ENCODE measurements at places on chromosomes 13 and 19.

GRCh38 chr13:27016875-27017274, 154.7 kb downstream of the USP12 start:
- DNase-seq, result no peak

GRCh38 chr13:73941752-73942151, 192.5 kb downstream of the KLF12 start:
- DNase-seq, result no peak

- no peak for DNase-seq
These were observed 110.1 kb upstream of the UQCRFS1 start for GRCh38 chr19:29323021-29323430.

DNA sequence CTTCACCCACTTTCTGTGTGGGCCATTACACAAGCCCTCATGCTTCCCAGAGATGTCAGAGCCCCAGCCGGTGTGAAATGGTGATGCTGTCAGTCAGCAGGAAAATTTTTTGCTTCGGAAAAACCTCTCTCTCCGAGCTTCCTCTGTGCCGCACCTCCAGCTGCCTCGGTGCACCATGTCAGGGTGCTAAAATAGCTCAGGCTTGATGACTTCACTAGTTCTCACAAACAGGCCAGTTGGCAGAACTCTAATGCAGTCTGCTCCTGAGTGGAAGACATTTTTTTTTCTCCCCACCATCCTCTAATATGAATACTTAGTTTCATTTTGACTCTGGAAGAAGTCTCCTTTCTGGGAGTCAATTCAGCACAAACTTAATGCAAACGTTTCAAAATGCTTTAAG, 71.3 kb downstream of the KLF12 start:
- peak; percentile 44 for DNase-seq

- DNase-seq, result no peak
These were observed at the start of gene FREM2 for GRCh38 chr13:38686577-38687245. Gene FREM2 (plus strand): TSS chr13:38687077. CDS start chr13:38687345, 268 bp downstream.

DNA sequence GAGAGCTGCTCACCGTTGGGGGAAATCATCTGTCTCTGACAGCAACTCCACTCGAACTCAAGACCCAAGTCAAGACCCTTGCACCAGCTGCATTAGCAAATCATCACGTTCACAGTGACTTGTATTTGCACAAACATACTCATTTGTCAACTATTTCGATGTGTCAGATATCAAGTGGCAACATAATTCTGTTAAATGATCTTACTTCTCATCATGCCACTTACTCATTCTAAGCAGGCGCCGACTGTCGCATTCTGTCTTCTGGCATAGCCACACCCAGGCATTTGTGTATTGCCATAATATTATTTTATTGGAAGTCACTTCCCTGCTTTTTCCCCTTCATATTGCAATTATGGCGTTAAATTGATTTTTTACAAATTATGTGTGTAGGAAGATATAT, 23.0 kb upstream of the ATP1A3 start:
- DNase-seq, result no peak

DNA sequence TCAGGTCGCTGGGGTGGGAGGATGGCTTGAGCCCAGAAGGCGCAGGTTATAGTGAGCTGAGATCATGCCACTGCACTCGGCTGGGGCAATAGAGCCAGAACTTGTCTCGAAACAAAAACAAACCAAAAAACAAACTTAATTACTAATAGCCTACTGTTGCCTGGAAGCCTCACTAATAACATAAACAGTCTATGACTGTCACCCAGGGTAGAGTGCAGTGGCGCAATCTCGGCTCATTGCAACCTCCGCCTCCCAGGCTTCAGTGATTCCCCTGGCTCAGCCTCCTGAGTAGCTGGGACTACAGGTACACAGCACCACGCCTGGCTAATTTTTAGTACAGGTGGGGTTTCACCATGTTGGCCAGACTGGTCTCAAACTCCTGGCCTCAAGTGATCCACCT, 18.0 kb downstream of the CATSPERD start:
- DNase-seq, result no peak

DNA sequence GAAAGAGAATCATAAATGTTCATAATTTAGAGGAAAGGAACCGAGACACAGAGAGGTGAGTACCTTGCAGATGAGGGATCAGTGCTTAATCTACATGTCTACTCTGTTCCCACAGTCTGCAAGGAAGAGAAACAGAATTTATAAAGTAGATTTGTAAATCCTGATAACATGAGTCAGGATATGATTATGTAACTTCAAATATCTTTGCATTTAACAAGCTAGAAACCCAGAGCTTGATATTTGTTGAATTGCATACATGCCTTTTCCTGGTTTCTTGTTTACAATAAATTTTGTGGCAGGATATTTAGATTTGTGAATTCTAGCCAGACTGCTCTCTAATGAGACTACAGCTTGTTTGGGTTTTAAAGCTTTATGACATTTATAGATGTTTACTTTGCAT, 219.2 kb downstream of the ENOX1 start:
- DNase-seq, result no peak

DNA sequence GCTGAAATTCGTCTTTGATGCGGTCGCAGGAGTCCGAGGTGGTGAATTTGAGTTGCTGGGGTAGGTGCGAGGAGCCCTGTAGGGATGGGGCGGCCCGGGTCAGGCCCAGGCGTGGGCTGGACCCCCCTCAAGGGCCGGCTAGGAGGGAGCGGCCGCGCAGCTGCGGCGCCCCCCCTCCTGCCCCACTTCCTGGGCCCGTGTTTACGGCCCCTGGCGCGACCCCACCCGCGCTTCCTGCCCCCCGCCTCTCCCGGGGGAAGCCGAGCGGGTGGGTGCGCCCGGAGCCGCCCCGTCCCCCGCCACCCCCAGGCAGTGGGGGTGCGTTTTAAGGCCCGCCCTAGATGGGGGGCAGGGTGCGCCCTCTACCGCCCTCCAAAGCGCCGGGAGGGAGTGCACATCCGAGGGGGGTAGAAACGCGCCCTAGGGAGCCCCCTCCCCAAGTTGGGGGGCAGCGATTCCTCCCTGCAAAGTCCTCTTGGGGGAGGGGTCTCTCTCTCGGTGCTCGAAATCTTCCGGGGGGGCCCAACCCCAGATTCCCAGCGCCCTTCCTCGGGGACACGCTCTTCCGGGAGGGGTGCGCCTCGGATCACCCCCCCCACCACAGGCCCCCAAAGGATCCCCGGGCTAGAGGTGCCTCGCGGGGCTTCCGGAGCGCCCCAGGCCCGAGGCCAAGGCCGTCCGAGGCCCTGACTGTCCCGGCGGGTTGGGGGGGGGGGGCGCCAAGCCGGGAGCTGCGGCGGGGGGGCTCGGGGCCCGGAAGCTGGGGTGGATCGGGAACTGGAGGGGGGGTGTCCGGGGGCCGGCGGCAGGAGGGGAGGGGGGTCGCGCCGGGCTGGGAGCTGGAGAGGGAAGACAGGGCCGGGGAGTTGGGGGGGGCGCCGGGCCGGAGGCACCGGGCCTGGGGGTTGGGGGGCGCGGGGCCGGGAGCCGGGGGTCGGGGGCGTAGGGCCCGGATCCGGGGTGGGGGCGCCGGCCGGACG, 823 bp downstream of the TLE5 start:
- peak; percentile 92 for DNase-seq

DNA sequence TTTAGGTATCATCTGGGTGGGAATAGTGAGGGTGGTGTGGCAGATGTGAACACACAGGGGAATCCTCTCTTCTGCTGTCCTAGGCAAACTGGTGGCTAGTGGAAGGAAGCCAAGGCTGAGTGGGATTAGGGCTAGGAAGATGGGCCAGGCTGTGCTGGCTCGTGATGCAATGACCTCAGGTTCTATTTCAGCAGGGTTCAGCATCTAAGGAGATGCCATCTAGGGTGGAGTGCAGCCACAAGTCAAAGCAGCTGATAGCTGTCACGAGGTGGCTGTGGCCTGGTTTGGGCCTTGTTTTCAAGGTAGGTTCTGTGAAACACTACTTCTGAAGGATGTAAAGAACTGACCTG, 21.6 kb downstream of the ARL11 start:
- no peak for DNase-seq

DNA sequence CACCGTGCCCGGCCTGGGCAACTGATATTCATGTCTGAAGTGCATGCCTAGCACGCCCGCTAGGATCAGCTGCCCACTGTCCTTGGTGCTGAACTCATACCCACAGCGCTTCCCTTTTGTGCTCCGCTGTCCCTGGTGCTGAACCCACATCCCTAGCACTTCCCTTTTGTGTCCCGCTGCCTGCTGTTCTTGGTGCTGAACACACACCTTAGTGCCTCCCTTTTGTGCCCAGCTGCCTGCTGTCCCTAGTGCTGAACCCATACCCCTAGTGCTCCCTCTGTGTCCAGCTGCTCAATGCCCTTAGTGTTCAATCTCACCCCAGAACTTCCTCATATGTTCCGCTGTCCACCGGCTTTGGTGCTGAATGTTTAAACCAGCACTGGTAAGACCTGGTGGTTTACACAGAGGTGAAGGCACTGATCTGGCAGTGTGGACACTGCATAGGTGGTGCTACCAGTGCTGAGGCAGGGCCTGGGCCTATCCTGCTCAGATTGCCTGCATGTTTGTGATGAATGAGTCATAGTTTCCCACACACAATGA, 26.3 kb upstream of the SIGLEC11 start:
- peak; percentile 76 for DNase-seq

DNA sequence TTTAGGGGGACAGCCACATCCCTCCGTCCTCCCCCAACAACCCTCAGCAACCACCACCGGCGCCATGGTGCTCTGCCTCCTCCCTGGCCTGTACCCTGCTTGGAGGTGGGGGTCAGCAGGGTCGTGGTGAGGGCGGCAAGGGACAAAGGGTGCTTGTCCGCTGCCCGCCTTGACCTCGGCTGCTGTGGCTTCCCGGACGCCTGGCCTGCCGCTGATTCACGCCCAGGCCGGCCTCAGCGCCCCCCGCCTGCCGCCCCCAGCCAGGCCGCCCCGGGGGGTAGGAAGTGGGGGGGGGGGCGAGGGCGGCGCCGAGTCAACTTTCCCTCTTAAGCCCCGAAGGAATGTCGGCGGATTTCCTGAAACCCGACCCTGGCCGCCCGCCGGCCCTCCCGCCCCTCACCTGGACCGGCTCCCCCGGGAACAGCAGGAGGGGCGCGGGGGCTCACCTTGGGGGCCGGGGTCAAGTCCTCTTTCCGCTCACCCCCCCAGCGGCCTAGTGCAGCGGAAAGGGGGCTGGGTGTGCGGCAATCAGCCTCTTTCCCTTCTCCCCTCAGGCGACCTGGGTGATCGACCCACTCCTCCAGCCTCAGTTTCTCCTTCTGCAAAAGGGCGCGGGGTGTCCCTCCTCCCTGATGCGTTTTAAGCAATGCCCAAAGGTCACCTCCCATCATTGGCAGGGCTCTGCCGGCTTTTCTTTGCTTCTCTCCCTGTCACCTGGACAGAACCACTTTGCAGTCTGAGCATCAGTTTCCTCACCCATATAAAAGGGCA, 1.9 kb upstream of the TMEM59L start:
- DNase-seq, result no peak

- no peak for DNase-seq
These were observed 2.3 kb downstream of the CLASRP start for GRCh38 chr19:45041125-45041524.

GRCh38 chr19:33468361-33469170, 53.0 kb downstream of the PEPD start:
- DNase-seq, result no peak

- no peak for DNase-seq
These were observed 54.0 kb upstream of the POSTN start for GRCh38 chr13:37652596-37652995.

DNA sequence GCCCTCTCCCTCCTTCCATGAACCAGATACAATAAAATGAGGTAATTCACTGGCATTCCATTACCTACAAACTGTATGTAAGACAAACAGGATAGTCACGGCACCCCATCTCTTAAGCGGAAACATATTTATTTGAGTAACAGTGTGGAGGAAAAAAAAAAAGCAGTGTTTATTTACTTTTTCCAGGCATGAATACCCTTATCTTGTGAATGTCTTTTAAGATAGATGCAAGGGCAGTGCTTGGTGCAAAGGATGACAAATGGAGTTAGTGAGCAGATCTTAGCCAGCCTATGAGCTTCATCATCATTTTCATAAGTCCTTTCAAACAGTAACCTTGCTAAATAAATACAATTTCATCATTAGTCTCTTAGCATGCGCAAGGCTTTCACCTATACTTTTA, 1661.8 kb upstream of the SPRY2 start:
- DNase-seq, result no peak

- peak; percentile 15 for DNase-seq
These were observed 178.3 kb upstream of the RFC3 start for GRCh38 chr13:33639626-33640080.

DNA sequence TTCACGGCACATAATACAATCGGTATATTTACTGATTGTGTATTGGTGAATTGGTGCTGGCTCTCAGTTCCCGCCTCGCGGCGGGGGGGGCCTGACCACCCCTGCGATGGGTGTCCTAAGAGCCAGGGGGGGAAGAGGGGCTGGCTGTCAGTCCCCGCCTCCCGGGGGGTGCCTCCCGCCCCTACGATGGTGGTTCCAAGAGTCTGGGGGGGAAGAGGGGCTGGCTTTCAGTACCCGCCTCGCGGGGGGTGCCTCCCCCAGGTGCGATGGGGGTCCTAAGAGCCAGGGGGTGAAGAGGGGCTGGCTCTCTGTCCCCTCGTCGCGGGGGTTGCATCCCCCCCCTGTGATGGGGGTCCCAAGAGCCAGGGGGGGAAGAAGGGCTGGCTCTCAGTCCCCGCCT, 2321.8 kb upstream of the PCDH20 start:
- DNase-seq, result no peak

DNA sequence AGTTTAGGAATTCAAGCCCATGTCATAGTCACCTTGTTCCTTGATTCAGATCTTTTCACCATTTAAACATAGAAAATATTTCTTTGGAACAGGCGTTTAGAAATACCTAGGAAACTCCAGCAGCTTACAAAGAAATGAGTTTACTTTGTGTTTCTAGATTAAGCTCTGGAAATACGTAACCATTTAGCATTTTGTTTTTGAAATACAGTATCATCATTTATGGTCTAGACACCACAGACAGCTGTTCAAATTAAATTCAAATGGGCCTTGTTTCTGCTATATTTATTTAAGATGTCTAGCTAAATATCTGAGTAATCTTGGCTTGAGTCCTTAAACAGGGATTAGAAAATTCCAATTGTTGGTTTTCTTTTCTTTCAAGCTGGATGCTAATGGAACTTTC, 228.5 kb downstream of the NDFIP2 start:
- DNase-seq, result no peak

DNA sequence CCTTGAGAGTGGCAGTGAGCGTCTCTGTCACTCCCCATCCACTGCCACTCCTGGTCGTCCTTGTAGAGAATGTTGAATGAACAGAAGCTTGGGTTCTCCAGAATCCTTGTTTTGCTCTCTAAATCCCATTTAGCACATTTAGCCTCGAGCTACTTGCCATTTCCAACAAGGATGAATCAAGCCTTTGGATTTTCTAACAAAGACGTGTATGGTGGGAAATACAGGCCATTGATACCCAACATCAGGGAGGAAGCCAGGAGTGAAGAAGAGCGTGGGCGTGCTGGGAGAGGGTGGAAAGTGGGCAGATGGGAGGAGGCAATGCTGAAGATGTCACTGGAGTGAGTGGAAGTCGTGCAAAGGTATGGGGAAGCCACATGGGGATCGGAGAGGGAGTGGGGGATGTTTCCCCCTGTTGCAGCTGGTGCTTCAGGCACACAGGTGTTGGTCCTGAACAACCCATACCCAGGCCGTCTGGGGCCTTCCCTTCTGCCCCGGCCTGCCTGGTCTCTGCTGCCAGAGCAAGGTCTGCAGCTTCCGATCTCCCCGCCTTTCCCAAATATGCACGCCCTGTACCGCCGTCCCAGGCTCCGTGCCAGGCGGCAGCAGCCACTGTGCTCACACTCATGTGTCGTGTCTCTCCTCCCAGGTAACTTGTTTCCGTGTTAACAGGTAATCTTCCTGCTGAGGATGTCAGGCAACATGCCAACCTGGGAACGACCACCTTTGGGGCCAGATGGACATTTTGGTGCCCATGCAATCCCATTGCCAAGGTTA, 48.7 kb downstream of the ZIC5 start:
- DNase-seq, result no peak
